Gastroesophageal sphincter (tissue), 4 donors: ENCODE measurements at places on chromosomes 13 and 19. TPM values are rescaled to one million over a fixed set of nuclear protein-coding genes. Genes with fewer than 3 reads are reported as not detected.

ZMYM5 gene
- total RNA-seq = 12.0 TPM

N4BP2L1 gene
- total RNA-seq = 31.0 TPM

THOP1 gene
- 33.8 TPM for total RNA-seq

PLPPR3 gene
- total RNA-seq = not detected

GARIN5A gene
- not detected for total RNA-seq

HOMER3 gene
- 38.6 TPM for total RNA-seq

CNFN gene
- total RNA-seq = 1.7 TPM

ZNF446 gene
- total RNA-seq = 11.2 TPM

ZNF784 gene
- 0.54 TPM for total RNA-seq

IGFL2 gene
- not detected for total RNA-seq

TNFRSF19 gene
- 5.9 TPM for total RNA-seq

SHISA2 gene
- total RNA-seq = 3.1 TPM

ELSPBP1 gene
- total RNA-seq = not detected

ZNF222 gene
- 2.6 TPM for total RNA-seq

PLPP2 gene
- total RNA-seq = 26.4 TPM

SLC7A9 gene
- total RNA-seq = not detected

NFKBIB gene
- 27.3 TPM for total RNA-seq

GNG7 gene
- total RNA-seq = 15.6 TPM

GNA15 gene
- total RNA-seq = 9.3 TPM

PSG2 gene
- not detected for total RNA-seq

ZNF763 gene
- 4.5 TPM for total RNA-seq

ZNF229 gene
- total RNA-seq = 9.0 TPM

ZNF738 gene
- 8.1 TPM for total RNA-seq

KLK14 gene
- total RNA-seq = not detected

FOXA3 gene
- total RNA-seq = not detected

ZNF541 gene
- total RNA-seq = 0.05 TPM

CGB2 gene
- total RNA-seq = not detected

ATP4A gene
- not detected for total RNA-seq

MBD3 gene
- 98.0 TPM for total RNA-seq

NKG7 gene
- total RNA-seq = 0.67 TPM

LYL1 gene
- 11.7 TPM for total RNA-seq

RAB20 gene
- total RNA-seq = 32.8 TPM

RELB gene
- total RNA-seq = 4.0 TPM
